ENCODE measurements at places on chromosomes 11 and 22.

GRCh38 chr22:24140357-24140756 lies 40.9 kb upstream of the SUSD2 start:
- no peak for DNase-seq

GRCh38 chr11:102196816-102197215 lies 86.6 kb downstream of the YAP1 start:
- DNase-seq, result no peak

- peak; percentile 64 for DNase-seq
Measured at GRCh38 chr22:24525416-24526037, 29.4 kb downstream of the GUCD1 start.

DNA sequence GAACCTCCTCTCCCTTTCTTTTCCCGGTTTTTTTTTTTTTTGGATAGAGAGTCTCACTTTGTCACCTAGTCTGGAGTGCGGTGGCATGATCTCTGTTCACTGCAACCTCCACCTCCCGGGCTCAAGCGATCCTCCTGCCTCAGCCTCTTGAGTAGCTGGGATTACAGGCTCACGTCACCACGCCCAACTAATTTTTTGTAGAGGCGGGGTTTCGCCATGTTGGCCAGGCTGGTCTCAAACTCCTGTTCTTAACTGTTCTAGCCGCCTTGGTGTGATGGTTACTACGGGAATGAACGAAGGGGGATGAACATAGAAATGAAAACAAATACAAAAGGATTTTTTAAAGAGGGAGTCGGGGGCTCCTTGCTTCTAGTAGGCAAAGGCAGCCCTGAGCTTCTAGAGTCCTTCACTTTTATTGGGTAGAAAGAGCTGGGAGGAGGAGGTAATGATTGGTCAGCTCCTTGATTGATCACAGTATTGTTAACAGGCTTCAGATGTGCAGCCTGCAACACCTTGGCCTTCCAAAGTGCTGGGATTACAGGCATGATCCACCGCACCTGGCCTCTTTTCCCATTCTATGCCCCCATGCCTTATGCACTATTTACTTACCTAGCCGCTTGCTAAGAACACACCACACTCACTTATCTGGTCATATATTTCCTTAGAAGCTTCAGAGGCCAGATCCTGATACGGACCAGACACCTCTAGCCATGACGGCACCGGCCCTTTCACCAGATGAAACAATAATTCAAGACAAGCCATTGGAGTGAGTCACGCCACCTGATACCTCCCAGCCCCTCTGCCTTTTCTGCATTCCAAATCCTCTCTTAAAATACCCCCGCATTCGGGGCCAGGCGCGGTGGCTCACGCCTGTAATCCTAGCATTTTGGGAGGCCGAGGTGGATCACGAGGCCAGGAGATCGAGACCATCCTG lies 20.7 kb downstream of the SUSD2 start:
- no peak for DNase-seq

DNA sequence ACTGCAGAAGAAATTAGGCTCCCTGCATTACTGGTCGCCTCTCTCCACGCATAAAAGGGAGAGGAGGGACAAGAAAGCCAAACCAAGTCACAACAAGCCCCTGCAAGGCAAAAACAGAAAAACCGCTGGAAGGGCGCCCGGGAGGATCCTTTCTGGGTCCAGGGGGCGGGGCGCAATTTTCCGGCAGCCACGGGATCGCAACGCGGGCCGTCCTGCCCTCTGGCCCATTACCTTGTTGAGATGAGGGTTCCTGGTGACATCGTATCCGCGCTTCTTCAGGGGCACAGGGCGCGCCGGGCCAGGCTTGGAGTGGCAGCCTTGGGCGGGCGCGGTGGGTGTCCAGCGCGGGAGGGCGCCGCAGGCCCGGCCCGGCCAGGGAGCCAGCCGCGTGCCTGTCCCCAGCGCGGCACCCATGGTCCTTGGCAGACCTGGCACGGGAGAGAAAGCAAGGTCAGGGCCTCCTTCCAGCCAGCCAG lies 847 bp downstream of the ME3 start:
- DNase-seq, result no peak

DNA sequence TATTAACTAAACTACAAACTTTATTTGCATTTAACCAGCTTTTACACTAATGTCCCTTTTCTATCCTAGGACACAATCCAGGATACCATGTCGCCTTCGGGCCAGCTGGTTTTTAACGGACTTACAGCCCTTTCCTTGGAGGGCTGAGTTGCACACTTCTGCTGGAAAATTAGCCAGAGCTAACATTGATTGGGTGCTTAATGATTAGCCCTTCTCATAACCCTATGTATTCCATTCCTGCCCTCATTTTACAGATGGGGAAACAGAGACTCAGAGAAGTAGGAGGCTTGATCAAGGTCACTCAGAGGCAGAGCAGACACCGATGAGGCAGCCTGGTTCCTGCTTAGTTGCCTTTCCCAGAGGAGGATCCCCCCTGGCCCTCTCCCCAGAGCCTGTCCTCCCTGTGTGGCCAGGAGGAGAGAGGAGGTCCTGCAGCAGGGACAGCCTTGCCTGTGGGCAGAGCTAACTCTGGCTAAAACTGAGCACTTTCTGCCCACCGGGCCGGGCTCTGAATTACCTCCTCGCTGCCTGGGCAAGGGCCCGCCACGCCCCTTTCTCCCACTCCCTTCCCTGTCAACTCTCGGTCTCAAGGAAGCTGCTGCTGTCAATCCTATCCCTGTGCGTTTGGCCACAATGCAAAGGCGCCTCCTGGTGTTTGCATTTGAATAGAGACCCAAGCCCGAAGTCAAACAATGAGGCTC lies 59.6 kb upstream of the PAX6 start:
- DNase-seq, result peak; percentile 68

- DNase-seq, result no peak
Measured at GRCh38 chr11:88064097-88064705, 111.0 kb downstream of the RAB38 start.

DNA sequence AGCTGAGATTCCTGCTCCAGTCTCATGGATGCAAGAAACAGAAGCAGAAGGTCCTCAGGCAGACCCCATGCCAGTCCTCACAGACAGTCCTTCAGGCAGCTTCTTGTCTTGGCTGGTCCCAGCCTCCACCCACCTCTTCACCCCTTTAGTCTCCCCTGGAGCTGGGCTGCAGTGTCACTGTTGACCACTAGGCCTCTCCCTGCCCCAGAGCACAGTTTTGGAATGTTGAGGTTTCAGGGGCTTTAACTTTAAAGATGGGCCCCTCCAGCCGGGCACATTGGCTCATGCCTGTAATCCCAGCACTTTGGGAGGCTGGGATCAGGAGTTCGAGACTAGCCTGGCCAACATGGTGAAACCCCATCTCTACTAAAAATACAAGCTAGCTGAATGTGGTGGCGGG lies 39.5 kb upstream of the GCAT start:
- no peak for DNase-seq

DNA sequence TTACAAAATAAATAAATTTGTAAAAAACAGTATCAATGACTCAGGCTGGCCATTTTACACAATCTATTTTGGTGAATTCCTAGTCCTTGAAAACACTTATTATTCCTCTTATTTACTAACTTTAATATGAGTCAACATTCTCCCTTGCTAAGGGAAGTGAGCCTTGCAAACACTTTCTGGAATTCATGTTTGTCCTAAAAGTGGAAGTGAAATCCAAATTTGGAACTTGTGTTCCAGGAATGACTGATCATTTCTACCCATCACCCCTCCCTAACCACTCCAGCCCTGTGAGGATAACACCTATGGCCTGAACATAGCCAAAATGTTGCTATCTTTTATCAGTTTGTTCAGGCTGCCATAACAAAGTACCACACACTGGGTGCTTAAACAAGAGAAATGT lies 83.1 kb downstream of the OR5AK2 start:
- no peak for DNase-seq

DNA sequence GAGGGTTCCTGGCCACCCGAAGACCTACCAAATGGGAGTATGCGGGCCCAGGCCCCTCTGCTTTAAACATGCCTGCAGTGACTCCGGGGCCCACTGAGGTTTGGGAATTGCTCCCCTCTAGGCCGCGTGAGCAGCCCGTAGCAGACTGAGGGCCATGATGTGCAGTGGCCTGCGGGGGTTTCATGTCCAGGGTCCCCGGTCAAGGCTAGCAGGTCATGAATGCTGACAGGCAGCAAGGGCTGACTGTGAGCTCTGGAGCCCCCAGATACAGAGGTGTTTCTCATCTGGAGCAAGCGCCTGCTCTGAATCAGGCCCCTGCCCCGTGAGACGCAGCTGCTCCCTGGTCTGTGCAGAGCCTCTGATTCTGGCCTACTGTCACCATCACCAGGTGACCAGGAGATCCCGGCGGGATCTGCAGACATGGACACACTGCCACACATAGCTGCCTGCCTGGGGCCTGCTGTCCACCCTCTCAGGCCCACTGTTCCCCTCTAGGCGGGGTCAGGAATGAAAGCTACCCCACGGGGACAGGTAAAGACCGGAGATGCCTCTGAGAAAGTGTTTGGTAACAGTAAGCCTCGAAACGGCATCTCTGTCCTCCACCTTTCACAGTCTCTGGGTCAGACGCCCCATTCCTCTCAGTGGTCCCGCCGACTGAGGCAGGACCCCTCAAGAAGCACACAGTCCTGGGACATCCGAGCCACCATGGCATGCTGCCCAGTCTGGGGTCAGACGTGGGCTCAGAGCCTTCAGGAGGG lies 73.3 kb downstream of the PARVB start:
- DNase-seq, result no peak

DNA sequence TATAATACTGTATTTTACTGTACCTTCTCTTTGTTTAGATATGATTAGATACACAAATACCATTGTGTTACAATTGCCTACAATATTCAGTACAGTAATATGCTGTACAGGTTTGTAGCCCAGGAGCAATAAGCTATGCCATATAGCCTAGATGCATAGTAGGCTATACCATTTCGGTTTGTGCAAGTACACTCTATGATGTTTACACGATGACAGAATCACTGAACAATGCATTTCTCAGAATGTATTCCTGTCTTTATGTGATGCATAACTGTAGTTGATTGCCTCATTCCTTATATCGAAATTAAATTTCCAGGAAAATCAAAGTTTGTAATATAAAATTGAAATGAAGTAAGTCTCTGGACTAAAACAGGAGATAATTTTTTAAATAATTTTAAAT lies 49.3 kb upstream of the OR5P2 start:
- no peak for DNase-seq

GRCh38 chr22:46569055-46569847 lies 31.8 kb upstream of the CELSR1 start:
- no peak for DNase-seq

DNA sequence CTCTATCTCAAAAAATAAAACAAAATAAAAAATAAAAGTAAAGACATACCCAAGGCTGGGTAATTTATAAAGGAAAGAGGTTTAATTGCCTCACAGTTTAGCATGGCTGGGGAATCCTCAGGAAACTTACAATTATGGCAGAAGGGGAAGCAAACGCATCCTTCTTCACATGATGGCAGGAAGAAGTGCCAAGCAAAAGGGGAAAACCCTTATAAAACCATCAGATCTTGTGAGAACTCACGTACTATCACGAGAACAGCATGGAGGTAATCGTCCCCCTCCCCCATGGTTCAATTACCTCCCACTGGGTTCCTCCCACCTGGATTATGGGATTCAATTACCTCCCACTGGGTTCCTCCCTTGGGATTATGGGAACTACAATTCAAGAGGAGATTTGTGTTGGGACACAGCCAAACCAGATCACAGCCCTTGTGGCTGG lies 8.3 kb upstream of the SSTR3 start:
- DNase-seq, result no peak

GRCh38 chr11:59267196-59267595 lies 54.5 kb upstream of the MPEG1 start:
- DNase-seq, result no peak

- DNase-seq, result no peak
Measured at GRCh38 chr22:33871935-33872334, 48.3 kb downstream of the LARGE1 start.

GRCh38 chr22:27129266-27129665 lies 471.9 kb downstream of the MIAT start:
- DNase-seq, result no peak

- DNase-seq, result peak; percentile 48
Measured at GRCh38 chr11:35288817-35289541, 130.4 kb downstream of the SLC1A2 start.

DNA sequence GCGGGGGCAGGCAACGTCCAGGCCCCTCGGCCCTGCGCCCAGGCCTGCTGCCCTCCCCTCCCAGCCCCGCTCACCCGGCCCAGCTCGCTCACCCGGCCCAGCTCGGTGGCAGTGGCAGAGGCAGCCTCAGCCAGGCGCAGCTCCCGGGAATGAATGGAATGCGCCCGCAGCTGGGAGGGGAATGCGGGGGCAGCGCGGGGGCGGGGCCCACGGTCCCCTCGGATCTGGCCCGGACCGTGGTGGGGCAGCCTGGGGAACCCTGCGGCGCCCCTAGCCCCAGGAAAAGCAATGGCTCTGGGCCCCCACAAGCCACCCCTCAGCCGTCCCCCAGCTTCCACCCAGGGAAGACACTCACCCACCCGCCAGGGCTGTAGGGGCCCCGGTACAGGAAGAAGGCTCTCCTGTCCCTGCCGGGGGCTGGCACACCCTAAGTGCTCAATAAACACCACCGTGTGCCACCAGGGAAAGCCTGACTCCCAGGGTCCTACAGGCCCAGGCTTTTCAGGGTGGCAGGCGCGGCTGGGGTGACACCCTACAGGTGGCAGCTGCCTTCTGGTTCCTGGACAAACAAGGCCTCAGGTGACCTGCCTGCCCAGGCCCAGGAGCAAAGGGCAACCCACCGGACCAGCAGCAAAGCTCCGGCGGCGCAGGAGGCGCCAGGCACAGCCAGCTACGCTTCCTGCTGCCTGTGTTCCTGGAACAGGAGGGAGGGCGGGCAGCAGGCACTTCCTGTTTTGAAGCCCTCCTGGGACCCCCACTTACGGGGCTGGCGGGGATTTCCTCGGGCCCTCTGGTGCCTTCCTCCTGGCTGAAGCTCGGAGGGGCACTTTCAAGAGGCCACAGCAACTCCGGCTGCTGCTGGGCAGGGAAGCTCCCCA lies 13.8 kb downstream of the PLXNB2 start:
- peak; percentile 79 for DNase-seq

DNA sequence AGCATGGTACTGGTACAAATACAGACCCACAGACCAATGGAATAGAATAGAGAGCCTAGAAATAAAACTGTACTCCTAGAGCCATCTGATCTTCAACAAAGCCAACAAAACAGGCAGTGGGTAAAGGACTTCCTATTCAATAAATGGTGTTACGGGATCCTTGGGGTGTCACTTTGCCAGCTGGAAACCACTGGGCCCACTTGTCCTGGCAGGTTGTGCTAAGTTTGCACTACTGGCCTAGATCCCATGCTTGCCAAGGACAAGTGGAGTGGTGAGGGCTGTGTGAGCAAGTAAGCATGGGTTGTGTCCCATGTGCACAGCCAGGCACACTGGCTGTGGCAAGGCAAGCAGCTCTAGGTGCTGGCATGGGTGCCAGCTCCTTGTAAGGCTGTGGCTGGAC lies 8.8 kb upstream of the ISX start:
- no peak for DNase-seq

- DNase-seq, result no peak
Measured at GRCh38 chr11:121393855-121394254, 58.3 kb upstream of the SORL1 start.

- no peak for DNase-seq
Measured at GRCh38 chr11:130865091-130865773, 51.0 kb downstream of the SNX19 start.
